ENCODE measurements at places on chromosomes 13 and 19.

DNA sequence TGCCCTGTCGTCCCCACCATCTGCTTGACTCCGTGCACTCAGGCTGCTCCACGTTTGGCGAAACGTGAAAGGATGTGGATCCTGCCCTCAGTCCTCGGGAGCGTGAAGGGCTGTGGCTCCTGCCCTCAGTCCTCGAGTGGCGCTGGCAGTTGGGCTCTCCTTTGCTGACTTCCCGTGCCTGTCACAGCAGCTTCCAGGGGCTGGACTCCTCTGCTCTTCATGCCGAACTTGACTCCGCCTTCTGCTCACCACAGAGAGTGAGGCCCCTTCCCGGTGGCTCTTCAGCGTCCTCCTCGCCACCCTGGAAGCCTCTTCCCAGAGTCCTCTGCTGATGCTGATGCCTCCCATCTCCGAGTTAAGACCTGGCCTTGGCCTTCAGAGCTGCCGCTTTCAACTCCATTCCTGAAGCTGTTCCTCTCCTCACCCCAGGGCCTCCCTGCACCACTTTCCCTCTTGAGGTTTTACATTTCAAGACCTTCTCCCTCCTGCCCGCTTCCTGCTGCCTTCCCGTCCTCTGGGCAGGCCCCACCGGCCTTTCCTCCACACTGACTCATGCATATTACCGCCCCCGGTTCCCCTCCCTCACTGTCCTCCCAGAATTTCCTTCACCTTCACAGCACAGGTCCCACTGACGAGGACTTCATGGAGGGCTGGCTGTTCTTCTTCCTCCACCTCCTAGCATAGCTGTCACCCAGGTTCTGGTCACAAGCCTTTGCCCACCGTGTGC lies 111.7 kb downstream of the SHISA2 start:
- no peak for DNase-seq

- no peak for DNase-seq
These were observed 29.3 kb upstream of the ATP1A3 start for GRCh38 chr19:42023121-42023942.

GRCh38 chr13:100148422-100148821 lies 59.5 kb downstream of the PCCA start:
- no peak for DNase-seq

DNA sequence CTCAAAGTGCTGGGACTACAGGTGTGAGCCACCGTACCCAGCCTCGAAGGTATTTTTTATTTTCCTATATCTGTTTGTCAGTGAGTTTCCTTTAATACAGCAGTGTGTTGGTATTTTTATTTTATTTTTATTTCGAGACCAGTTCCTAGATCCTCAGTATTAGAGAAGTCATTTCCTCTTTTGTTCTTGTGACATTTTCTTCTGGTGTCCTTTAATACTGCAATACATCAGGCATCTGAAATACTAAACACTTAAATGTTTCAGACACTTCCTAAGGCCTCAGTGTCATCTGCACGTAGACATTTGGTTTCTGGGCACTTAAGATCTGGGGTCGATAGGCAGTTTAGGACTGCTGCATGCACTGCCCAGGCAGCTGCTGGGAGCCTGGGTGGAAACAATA lies 22.5 kb downstream of the GATAD2A start:
- DNase-seq, result no peak

DNA sequence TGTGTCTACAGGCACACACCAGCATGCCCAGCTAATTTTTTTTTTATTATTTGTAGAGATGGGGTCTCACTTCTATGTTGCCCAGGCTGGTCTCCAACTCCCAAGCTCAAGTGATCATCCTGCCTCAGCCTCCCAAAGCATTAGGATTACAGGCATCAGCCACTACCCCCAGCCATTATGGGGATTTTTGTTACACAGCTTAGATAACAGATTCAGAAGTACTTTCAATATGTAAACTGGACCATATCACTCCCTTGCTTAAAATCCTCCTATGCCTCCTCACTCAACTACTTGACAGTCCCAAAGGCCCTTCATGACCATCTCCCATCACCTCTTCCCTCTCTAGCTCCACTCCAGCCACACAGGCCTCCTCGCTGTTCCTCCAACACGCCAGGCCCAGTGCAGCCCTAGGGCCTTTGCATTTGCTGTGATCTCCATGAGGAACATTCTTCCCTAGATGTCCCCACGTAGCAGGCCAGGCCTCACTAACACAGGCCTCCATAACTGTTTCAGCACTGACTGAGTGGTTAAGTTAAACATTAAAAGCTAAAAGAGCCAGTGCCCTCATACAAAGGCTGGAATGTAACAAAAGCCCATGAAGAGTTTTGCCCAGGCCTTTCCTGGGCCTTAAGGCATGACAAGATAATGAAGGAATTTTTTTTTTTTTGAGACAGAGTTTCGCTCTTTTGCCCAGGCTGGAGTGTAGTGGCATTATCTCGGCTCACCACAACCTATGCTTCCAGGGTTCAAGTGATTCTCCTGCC lies 2.5 kb downstream of the DOHH start:
- no peak for DNase-seq

DNA sequence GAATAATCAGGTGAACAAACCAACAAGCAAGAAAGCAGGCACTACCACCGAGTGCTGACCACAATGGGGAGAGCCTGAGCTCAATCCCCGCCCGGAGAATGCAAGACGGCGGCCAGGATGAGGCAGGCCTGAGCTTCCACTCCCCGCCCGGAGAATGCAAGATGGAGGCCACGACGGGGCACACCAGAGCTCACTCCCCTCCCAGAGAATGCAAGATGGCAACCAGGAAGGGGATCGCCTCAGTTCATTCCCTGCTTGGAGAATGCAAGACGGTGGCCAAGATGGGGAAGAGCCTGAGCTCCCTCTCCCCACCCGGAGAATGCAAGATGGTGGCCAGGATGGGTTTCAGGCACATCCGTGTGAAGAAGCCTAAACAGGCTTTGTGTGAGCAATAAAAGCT lies 24.7 kb upstream of the MIER2 start:
- no peak for DNase-seq

GRCh38 chr13:51218626-51219025 lies 3.6 kb upstream of the FAM124A start:
- no peak for DNase-seq

DNA sequence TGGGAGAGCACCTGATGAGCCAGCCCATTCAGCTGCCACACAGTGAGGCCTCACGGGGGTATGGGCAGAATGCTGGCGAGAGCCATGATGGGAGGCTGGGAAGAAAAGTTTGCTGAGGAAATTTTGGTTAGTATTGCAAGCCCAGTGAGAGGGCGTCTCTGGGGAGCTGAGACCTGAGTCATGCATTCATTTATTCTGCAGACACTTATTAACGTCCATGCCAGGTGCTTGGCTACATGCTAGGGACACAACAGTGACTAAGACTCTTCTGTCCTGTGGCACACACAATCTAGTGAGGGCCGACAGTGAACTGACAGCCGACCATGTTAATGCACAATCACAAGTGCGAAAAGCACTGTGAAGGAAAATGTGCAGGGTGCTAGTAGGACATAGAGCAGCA lies 27.2 kb downstream of the WDR62 start:
- DNase-seq, result no peak

DNA sequence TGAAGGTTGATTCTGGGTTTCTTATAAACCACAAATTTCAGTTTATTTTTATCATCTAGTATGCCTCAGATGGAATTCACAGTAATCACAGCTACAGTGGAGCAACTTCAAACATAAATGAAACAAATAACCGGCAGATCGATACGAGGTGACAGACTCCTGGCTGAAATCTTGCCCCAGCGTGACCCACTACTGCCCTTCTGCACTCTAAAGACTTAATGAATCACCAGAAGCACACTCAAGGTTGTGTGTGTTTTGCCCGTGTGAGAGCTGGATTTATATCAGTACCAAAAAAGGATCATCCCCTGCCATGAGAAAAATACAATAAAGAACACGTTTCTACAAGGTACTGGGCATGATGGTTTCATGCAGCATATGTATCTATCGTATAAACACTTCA lies 161.7 kb downstream of the KLF12 start:
- no peak for DNase-seq

Measured in NCI-H446 (cell line).